ENCODE measurements at places on chromosomes 2 and 18.

GRCh38 chr18:56869189-56869777, 218.1 kb downstream of the WDR7 start:
- no peak for DNase-seq

DNA sequence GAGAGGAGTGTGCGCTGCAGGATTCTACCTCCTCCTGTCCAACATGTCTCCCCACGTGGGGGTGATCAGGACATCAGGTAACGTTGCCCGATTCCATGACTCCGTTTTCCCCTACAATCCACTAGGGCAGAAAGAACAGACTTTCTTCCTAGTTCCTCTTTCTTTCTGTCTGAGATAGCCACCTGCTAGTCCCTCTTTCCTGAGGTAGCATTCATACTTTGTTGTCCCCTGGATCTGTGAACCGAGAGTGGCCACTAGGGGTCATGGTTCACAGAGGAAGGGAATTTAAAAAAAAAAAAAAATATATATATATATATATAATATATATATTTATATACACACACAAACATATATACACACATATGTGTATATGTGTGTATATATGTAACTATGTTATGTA, 210.0 kb upstream of the ZNF521 start:
- DNase-seq = no peak

DNA sequence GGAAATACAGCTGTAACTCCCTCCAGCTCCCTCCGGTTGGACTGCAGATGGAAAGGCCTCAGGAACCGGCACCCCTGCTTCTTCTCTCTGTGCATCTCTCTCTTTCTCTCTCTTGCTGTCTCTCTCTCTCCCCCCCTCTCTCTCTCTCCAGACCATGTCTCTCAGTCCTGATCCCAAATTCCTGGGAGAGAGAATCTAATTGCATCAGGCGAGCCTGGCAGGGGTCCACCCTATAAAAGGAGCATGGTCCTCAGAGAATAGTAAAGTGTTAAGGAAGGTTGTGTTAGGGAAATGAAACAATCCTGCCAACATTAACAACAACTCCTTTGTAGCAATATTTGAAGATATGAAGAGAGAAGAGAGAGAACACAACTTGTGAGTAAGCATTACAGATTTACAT, 36.7 kb downstream of the VIT start:
- no peak for DNase-seq

DNA sequence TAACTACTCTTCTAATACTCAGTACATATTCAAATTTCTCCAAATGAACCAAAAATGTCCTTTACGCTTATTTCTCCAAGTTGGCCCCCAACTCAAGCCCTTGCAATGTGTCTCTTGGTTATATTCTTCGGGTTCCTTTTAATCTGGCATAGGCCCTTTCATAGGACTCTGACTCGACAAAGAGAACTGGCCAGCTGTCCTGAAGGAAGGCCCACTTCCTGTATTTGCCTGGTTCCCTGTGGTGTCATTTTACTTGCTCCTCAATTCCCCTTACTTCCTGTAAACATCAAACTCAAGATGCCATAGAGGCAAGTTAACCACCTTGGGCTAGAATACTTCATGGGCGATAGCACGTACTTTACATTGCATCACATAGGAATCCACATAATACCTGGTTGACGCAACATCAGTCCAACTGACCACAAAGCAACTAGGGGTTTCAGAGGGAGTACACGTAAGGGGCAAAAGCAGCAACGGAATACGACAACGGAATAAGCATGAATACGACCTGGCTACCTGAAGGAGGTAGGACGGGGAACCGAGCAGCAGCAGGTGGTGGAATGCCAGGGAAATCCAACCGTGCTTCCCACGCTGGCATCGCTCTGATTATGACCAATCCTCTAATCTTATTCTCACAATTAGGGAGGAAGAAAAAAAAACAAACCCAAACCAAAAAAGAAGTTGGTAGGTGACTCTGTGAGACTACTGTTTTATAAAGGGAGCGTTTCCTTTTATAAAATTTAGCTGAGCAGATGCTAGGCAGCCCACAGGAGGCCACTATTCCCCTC, 823 bp upstream of the GORASP2 start:
- DNase-seq = no peak

- DNase-seq = no peak
Measured at GRCh38 chr2:130336150-130336876, 6.4 kb upstream of the IMP4 start.

GRCh38 chr2:86238354-86238753, 39.1 kb downstream of the MRPL35 start:
- DNase-seq = peak; percentile 9

- no peak for DNase-seq
Measured at GRCh38 chr2:174666312-174666711, 68.7 kb upstream of the WIPF1 start.

GRCh38 chr2:75403991-75404428, 156.7 kb downstream of the EVA1A start:
- no peak for DNase-seq

DNA sequence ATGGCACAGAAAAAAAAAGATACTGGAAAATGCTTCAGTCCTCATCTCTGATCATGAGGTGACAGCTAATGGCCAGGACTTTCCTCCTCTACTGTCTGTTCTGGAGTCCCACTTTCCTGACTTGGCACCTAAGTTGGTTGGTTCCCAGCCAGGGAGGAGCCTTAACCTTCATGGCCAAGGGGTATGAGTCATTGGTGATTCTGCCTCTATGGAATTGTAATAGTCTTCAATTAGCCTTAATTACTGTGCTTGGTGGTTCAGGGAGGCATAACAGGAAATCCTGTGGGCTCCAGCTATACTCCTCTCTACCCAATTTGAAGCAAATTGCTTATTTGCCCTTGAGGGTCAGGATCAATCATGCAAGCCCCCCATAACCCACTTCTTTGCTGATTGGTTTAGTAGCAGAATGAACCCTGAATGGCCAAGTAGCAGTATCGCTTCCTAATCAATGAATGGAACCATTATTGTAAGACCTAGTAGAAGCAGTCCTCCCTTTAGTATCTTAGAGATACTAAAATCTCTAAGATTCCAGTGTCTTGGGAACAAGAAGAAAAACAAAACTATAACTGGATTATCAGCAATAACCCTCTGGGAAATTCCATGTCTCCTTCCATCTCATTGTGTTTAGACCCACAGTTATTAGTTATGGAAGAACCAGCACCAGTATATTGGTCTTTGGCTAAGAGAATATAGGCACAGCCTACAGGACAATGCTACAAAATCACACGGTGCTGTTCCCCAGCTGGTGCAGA, 109.0 kb downstream of the COL6A3 start:
- no peak for DNase-seq

- no peak for DNase-seq
Measured at GRCh38 chr2:44937688-44938240, 3.7 kb upstream of the SIX3 start.

GRCh38 chr2:98875081-98875728, 60.8 kb downstream of the CRACDL start:
- DNase-seq = no peak

- no peak for DNase-seq
Measured at GRCh38 chr18:11834772-11835171, 16.4 kb upstream of the CHMP1B start.

DNA sequence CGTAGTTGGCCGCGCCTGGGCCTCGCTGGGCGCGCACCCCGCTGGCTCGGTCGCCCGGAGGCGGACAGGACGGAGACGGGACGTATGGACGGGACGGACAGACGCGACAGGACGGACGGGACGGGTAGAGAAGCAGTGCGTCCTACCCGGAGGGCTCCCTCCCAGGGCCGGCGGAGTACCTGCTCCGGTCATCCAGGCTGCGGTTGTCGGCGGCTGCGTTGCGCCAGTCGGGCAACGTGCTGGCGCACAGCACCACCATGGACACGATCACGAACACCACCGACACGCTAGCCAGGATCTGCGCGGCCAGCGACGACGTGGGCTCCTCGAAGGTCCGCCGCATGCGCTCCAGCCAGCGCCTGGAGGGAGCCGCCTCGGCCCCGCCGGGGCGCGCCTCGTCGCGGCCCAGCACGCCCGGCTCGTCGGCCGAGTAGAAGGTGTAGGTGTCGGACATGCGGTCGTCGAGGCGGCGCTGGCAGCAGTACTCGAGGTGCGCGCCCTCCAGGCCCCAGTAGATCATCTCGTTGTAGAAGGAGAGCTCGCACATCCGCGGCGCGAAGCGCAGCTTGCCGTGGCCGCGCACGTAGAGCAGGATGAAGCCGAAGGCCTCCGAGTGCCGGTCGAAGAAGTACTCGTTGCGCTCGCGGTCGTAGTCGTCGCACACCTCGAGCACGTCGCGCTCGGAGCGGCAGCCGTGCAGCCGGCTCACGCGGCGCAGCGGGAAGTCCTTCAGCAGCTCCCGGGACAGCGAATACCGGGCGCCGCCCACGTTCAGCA, 903 bp downstream of the KCNG3 start:
- DNase-seq = no peak

- no peak for DNase-seq
Measured at GRCh38 chr2:22217881-22218280, 1094.1 kb downstream of the TDRD15 start.

DNA sequence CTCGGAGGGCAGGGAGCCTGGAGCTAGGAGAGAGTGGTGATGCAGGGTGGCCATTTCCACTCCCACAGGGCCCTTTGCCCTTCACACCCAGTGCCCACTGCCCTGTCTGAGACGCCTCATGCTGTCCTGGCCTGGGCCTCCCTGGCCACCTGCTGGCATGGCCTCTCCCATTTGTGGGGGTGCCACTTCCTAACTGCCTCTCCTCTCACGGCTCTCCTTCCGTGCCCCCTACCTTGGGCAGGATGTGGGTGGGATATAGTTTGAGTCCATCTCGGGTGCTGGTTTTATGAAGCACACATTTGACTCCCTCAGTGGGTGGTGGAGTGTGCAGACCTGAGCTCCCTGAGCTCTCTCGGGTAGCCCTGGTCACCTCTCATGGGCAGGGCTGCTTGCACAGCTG, 46.0 kb downstream of the DGKD start:
- DNase-seq = no peak

GRCh38 chr2:133859578-133859977, 291.3 kb upstream of the NCKAP5 start:
- DNase-seq = no peak

DNA sequence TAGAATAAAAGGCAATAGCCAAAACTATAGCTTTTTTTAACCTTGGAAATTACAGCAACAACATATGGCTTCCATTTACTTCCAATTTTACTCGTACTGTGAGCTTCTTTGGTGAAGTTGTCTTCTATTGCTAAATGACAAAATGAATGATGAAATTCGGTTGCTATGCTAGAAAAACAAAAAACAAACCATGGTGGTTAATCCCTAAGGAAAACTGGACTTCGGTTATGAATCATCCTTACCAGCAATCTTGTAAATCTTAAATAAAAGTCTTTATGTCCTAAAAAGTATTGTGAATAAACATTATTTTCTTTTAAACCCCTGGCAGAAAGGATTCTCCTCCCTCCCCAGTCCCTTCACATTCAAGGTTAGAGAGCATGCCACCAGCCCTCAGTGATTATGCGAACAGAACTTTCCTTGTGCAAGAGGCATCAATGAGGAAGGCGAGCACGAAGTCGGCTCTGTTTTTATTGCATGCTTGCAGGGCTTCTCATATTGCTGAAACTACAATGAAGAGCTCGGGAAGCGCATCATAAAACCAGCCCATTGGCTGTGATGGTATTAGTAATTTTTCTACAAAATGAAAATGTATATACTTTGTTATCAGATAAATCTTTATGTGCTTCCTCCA, 62.9 kb downstream of the ZNF521 start:
- no peak for DNase-seq

DNA sequence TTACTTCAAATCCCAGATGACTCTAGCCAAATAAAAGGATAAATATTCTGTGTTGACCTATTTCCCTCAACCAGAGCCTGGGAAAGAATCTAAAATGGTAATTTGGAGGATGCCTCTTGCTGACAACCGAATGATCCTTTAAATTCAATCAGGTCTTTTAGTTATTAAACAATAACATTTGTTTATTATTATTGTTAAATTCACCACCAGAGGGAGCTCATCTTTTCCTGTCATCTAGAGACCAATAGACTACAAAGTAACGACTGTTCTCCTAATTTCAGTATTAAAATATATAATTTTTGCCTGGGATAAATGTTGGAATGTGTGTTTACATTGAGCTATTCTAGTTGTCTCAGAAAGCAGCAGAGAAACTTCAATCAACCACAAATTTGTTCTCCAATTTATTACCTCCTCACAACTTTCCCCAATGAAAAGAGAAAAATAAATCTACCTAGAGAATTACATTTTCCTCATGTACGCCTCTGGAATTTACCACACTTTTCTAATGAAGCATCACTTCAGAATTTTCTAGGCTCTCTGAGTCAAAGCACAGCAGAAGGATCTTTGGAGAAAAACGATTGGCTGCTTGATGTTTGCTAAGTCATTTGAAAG, 142.7 kb downstream of the SCG2 start:
- DNase-seq = no peak

GRCh38 chr2:240564561-240565332, 3.5 kb upstream of the RNPEPL1 start:
- DNase-seq = no peak

DNA sequence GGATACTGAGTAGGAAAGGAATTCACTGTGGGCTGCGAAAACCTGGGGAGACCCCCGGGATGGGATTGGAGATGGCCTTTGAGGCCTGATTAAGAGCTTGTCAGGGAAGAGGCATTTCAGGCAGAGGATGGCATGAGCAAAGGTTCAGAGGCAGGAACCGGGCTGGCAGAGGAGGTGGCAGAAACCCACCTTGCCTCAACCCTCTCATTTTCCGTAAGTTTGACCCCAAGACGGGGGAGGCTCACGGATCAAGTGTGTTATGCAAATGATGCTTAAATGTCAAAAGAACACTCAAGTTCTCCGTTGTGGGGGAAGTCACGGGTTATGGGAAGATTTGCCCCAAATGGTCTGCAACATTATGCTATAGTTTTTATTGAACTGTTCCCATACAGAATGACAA, 88.3 kb downstream of the MYCN start:
- no peak for DNase-seq

DNA sequence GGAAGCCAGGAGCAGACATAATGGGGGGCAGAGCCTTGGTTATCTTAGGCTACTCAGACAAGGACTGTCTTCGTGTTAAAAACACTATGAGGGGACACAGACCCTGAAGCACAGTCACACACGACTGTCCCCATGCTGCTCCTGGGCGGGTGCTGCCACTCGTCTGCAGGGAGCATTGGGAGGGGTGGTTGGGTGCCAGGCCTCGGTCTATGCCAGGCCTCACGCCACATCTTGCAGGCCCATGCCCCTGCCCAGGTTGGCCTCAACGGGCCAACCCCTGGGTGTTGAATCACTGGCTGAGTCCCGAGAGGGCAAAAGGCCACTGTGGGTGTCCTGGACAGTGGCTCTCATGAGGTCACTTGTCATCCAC, 97.9 kb downstream of the USP40 start:
- no peak for DNase-seq

GRCh38 chr2:236873636-236874035, 212.1 kb upstream of the COPS8 start:
- no peak for DNase-seq

DNA sequence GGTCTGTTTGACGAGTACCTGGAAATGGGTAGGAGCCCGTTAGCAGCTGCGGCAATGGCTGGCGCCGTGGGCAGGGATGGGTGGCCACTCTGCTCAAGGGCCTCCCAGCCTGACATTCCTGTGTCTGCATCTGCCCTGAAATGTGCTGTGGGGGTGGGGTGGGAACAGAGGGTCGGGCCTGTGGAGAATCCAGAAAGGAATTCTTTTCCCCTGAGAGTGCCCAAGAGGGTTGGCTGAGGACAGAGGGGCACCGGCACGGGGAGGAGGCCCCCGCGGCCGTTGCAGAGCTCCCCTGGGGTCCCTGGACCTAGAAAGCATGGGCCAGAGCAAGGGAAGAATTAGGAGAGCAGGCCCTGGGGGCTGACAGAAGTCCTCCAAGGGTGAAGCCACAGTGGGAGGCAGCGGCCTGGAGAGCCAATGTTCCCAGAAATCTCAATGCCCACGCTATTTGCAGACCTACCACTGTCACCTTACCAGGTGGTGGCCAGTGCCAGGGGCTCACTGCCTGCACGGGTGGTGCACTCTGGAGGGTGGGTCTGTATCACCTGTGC, 27.8 kb downstream of the ANO7 start:
- no peak for DNase-seq
